ENCODE measurements at places on chromosomes 2 and 18. TPM values are rescaled to one million over a fixed set of nuclear protein-coding genes. Genes with fewer than 3 reads are reported as not detected.

- DNase-seq, result no peak
- H3K4me1 ChIP-seq, result no peaks in the 10 kb centered on the region
- no peaks in the 10 kb centered on the region for H3K27me3 ChIP-seq
- H3K27ac ChIP-seq, result no peak overlapping the region
- no peak overlapping the region for H3K4me3 ChIP-seq
Observed at GRCh38 chr2:200454927-200455801, 54.7 kb downstream of the KCTD18 start.

DNA sequence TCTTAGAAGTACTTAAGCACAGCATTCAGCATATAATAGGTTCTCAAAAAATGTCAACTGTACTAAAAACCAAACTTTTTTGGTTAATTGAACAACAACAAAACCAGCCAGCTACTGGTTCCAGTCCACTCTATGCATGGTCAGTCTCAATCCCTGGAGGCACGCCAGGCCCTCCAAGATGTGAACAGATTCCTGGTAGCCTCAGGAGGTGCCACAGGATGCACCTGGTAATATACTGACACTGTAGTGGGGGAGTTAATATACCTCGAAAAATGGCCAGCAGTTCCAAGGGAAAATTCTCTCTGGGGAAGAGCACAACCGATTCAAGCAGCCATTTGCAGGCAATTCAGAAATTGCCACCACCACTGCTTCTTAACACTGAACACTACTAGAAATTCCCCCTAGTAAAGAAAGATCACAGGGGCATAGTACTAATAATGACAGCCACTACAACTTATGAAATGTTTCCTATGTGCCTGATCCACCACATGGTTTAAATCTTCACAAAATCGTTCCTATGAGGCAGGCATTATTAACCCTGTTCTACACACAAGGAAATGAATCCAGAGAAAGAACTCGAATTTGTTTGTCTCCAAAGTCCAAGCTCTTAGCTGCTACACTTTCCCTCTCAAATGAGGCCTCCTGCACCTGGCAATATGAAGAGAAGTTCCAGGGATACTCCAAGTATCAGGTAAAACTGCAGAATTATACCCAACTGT lies 3.4 kb downstream of the MGAT4A start:
- H3K4me3 ChIP-seq, result no peak overlapping the region
- no peaks in the 10 kb centered on the region for H3K36me3 ChIP-seq
- DNase-seq, result no peak
- H3K27ac ChIP-seq, result no peak overlapping the region
- peaks cover 31% of the 10 kb centered on the region for H3K4me1 ChIP-seq
- no peaks in the 10 kb centered on the region for H3K27me3 ChIP-seq

GRCh38 chr2:85741211-85741832 lies 12.5 kb upstream of the ATOH8 start:
- no peak overlapping the region for H3K4me3 ChIP-seq
- H3K27me3 ChIP-seq, result peaks cover 7% of the 10 kb centered on the region
- no peaks in the 10 kb centered on the region for H3K4me1 ChIP-seq
- no peaks in the 10 kb centered on the region for H3K36me3 ChIP-seq
- H3K27ac ChIP-seq, result no peak overlapping the region
- no peak for DNase-seq

- H3K27ac ChIP-seq, result no peak overlapping the region
- H3K4me3 ChIP-seq, result no peak overlapping the region
Observed at GRCh38 chr2:206915121-206915520, 24.2 kb upstream of the CPO start.

DNA sequence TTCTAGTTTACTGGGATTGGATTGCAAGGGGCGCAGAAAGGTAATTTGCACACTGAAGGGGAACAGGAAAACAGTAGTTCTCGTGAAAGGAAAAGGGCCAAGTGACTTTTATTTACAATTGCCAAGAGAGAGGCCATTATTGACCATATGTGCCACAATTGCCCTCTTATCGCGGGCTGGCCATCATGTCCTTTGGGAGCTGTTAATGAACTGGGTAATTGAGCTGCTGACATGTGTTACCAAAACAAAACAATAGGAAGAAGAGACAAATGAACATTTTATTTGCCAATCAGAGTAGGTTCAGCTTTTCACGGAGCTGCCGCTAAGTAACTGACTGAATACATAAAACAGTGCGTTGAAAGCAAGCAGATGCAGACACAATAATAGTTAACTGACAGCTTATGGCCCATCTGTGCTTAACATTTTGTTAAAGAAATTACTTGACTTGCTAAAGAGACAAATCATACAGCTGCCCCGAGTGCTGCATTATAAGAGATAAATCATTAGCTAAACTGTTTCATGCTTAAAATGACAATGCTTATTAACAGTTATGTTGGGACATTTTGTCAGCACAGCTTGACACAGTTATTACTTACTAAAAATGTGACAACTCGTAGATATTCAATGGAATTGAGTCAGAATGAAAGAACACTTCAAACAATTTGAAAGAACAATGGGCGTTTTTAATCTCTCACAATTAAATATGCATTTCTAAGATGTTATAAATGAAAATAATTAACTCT lies 57.5 kb downstream of the PAX3 start:
- no peaks in the 10 kb centered on the region for H3K4me1 ChIP-seq
- H3K27me3 ChIP-seq, result peaks cover 2% of the 10 kb centered on the region

DNA sequence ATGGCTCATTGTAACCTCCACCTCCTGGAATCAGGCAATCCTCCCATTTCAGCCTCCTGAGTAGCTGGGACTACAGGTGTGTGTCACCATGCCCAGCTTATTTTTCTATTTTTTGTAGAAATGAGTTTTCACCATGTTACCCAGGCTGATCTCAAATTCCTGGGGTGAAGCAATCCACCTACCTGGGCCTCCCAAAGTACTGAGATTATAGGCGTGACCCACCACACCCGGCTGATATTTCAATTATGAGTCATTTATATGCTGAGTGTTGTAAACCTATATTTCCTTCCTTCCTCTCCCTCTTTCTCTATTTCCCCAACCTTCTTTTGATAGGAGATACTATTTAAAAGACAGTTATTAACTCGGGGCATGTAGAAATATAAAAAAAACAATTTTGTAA lies 469.6 kb upstream of the ID2 start:
- H3K27ac ChIP-seq, result no peak overlapping the region
- H3K4me1 ChIP-seq, result no peaks in the 10 kb centered on the region
- H3K27me3 ChIP-seq, result no peaks in the 10 kb centered on the region

DNA sequence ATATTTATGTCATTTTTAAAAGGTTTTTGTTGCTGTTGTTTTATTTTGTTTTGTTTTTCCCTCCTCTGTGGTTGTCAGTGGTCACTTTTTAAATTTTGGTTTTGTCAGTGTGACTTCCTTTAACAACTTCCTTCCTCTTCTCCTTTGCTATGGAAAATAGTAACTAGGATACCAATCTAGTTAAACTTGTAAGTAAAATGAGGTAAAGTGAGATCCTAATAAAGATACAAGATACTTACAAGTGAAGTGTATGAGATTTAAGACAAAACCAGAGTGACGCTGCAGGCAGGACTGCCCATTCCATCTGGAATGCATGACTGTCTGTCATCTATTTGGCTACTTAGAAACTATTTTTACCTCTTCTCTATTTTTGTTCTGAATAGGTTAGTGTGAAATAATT lies 30.6 kb upstream of the CREB1 start:
- H3K27ac ChIP-seq, result no peak overlapping the region
- H3K4me1 ChIP-seq, result 0 out of 2 replicates have a peak, but pooled peaks cover 5% of the 10 kb centered on the region
- no peak overlapping the region for H3K4me3 ChIP-seq
- no peaks in the 10 kb centered on the region for H3K27me3 ChIP-seq
- no peaks in the 10 kb centered on the region for H3K36me3 ChIP-seq
- no peak for DNase-seq

DNA sequence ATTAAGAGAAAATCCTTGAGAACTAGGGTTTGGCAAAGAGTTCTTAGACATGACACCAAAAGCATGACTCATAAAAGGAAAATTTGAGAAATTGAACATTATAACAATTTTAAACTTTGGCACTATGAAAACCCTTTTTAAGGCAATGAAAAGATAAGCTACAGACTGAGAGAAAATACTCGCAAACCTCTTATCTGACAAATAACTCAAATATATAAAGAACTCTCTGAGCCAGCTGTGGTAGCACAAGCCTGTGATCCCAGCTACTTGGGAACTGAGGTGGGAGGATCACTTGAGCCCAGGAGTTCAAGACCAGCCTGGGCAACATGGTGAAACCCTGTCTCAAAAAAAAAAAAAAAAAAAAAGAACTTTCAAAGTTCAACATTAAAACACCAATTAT lies 70.5 kb downstream of the FAM168B start:
- no peak for DNase-seq
- H3K36me3 ChIP-seq, result no peaks in the 10 kb centered on the region
- H3K4me1 ChIP-seq, result no peaks in the 10 kb centered on the region
- H3K27me3 ChIP-seq, result no peaks in the 10 kb centered on the region

GRCh38 chr2:122800781-122801180 lies 1045.3 kb downstream of the TSN start:
- no peak overlapping the region for H3K4me3 ChIP-seq
- H3K4me1 ChIP-seq, result no peaks in the 10 kb centered on the region
- no peaks in the 10 kb centered on the region for H3K36me3 ChIP-seq
- no peak for DNase-seq
- no peak overlapping the region for H3K27ac ChIP-seq

- H3K4me3 ChIP-seq, result no peak overlapping the region
- DNase-seq, result no peak
- H3K4me1 ChIP-seq, result no peaks in the 10 kb centered on the region
- H3K27ac ChIP-seq, result no peak overlapping the region
Observed at GRCh38 chr18:58887613-58887963, 22.9 kb downstream of the ZNF532 start.

DNA sequence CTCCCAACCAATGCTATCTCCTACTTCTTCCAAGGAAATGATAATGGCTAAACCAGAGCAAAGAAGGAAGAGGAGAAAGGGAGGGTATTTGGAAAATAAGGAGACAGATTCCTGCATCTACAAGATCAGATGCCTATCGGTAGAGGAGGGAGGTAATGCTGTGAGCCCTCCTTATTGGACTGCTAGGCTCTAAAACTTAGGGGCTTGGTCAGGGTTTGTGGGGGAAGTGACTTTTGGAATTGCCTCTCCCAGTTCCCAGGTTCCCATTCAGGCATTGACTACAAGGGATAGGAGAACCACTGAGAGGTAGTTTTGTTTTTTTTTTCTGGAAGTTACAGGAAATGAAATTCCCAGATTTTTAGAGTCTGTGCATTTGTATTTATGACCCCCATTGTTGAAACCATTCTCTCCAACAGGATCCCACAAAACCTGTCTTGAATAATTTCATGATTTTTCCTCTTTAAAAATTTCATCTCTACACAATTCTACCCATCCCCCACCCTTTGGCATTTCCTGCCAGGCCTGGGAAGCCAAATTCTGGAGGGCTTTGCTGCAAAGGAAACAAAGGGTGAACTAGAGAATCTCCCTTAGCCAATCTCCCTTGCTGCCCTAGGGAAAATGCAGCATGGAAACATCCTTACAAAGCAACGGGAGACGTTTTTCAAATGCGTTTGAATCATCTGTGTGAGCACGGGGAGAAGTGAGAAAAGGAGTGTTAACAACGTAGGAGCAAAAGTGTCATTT lies 282.1 kb upstream of the EPAS1 start:
- H3K36me3 ChIP-seq, result no peaks in the 10 kb centered on the region
- no peaks in the 10 kb centered on the region for H3K4me1 ChIP-seq
- H3K4me3 ChIP-seq, result no peak overlapping the region

- H3K36me3 ChIP-seq, result no peaks in the 10 kb centered on the region
- H3K27me3 ChIP-seq, result no peaks in the 10 kb centered on the region
- no peaks in the 10 kb centered on the region for H3K4me1 ChIP-seq
- no peak for DNase-seq
- no peak overlapping the region for H3K27ac ChIP-seq
Observed at GRCh38 chr2:231386446-231386845, 9.1 kb upstream of the B3GNT7 start.

- H3K4me3 ChIP-seq, result no peak overlapping the region
- H3K27ac ChIP-seq, result no peak overlapping the region
- DNase-seq, result no peak
- no peaks in the 10 kb centered on the region for H3K27me3 ChIP-seq
- H3K36me3 ChIP-seq, result no peaks in the 10 kb centered on the region
Observed at GRCh38 chr2:37718515-37719161, 47.2 kb upstream of the CDC42EP3 start.

- no peaks in the 10 kb centered on the region for H3K36me3 ChIP-seq
- H3K4me3 ChIP-seq, result no peak overlapping the region
- no peak overlapping the region for H3K27ac ChIP-seq
- no peak for DNase-seq
- no peaks in the 10 kb centered on the region for H3K4me1 ChIP-seq
Observed at GRCh38 chr18:44123743-44124142, 556.9 kb upstream of the SETBP1 start.

- H3K4me1 ChIP-seq, result peaks cover 8% of the 10 kb centered on the region
- no peak for DNase-seq
- H3K36me3 ChIP-seq, result no peaks in the 10 kb centered on the region
- H3K27ac ChIP-seq, result no peak overlapping the region
- H3K4me3 ChIP-seq, result no peak overlapping the region
Observed at GRCh38 chr2:71720283-71720560, 266.9 kb downstream of the DYSF start.

GRCh38 chr2:74333896-74334586 lies 9.2 kb downstream of the SLC4A5 start:
- DNase-seq, result no peak
- no peaks in the 10 kb centered on the region for H3K36me3 ChIP-seq
- H3K4me1 ChIP-seq, result no peaks in the 10 kb centered on the region
- H3K27ac ChIP-seq, result no peak overlapping the region
- H3K4me3 ChIP-seq, result no peak overlapping the region
- no peaks in the 10 kb centered on the region for H3K27me3 ChIP-seq

DNA sequence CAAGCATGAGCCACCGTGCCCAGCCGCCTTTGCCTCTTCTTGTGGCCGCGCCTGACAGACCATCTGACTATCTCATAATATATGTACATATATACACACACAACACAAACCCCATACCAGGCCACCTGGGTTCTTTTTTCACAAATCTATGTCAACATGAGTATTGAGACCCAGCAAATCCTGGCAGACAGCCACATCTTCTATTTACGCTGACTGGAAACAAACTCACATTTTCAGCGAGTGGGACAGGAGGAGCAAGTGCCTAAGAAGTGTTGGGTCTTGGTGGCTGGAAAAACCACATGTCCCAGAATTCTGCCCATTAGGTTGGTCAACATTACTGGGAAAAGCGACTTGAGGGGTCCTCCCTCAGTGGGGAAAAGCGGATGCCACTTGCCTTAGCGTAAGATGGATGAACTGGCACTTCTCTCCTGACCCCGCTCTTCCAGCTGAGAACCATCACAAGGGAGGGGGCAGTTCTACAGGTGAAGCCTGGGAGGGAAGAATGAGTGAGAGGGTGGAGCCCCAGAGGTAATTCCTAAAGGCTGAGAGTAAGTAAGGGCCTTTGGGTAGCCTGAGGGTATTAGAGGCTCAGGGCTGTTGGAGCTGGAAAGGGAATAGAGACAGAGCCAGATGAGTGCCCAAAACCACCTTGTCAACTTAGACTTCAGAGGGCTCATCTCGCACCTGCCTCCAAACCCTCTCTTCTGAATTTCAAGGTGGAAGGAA lies 1.9 kb downstream of the SCYGR3 start:
- H3K27me3 ChIP-seq, result no peaks in the 10 kb centered on the region
- no peaks in the 10 kb centered on the region for H3K36me3 ChIP-seq
- H3K4me1 ChIP-seq, result no peaks in the 10 kb centered on the region
- no peak overlapping the region for H3K4me3 ChIP-seq
- DNase-seq, result no peak

GRCh38 chr18:12041561-12041960 lies 52.1 kb upstream of the ANKRD62 start:
- H3K4me1 ChIP-seq, result peaks cover 3% of the 10 kb centered on the region
- no peak overlapping the region for H3K4me3 ChIP-seq
- H3K27me3 ChIP-seq, result no peaks in the 10 kb centered on the region
- H3K27ac ChIP-seq, result no peak overlapping the region

GNLY gene
- not detected for total RNA-seq

SPEG gene
- total RNA-seq, result 18.6 TPM

IGFBP5 gene
- total RNA-seq, result 0.20 TPM

AQP12B gene
- not detected for total RNA-seq

SLC8A1 gene
- 0.21 TPM for total RNA-seq

TRIM54 gene
- total RNA-seq, result 0.25 TPM

HNMT gene
- 44.6 TPM for total RNA-seq

SOWAHC gene
- 20.3 TPM for total RNA-seq
